ENCODE measurements at places on chromosomes 5 and 9.
A peak's percentile ranks its signal among the peaks of the same experiment; 100 is the strongest.

DNA sequence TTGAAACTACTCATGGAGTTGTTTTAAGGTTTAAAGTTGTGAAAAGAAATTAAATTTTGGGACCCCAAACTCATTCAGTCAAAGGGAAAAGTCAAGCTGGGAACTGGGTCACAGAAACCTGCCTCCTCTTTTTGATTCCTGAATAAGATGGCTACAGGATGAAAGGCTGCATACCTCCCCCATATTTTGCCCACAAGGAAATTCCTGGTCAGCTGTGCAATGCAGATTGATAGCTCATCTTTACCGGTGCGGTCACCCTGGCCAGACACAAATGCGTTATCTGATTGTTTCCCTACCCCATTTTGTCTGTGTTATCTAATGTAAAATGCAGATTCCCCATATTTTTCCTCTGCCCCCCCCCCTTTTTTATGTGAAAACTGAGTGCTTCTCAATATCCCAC lies 1.3 kb downstream of the HAVCR2 start:
- no peak for DNase-seq

DNA sequence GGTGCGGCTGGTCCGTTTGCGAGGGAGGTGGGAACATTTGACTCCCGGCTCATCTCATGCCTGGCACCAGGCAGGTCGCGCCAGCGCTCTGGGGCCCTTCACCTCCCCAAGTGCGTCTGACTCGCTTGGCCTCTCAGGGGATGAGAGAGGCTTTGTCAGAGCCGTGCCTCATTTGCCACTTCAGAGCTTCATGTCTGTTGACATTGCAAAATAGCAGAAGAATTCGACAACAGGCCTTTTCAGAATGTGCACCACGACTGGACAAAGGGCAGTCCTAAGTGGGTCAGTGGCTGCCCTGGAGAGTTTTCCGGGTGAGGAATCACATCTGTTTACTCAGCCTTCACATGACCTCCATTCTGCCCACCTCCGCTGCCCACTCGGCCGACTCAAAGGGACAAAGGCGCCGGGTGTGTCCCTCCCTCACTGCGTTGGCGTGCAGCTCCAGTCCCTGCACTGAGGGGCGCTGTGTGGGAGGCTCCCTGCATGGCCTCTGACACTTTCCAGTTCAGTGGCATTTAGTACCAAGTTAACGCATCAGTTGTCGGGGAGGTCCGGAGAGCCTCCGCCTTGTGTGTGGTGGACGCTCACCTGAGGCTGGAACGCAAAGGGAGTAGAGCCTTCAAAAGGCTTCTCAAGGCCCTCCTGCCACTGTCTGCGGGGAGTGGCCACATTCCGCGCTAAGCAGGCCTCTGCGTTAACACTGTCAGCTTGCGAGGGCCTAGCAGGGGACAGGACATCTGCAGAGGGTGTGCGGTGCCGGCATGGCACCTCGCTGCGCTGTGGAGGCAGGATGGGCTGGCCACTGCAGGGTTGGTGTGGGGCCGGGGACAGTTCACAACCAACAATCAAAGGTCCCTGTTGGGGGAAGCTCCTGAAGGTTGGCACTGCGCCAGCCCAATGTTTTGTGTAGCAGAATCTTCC lies 171.5 kb downstream of the NXNL2 start:
- DNase-seq, result peak; percentile 66

- DNase-seq, result no peak
Measured at GRCh38 chr5:86525622-86526021, 92.1 kb upstream of the COX7C start.

DNA sequence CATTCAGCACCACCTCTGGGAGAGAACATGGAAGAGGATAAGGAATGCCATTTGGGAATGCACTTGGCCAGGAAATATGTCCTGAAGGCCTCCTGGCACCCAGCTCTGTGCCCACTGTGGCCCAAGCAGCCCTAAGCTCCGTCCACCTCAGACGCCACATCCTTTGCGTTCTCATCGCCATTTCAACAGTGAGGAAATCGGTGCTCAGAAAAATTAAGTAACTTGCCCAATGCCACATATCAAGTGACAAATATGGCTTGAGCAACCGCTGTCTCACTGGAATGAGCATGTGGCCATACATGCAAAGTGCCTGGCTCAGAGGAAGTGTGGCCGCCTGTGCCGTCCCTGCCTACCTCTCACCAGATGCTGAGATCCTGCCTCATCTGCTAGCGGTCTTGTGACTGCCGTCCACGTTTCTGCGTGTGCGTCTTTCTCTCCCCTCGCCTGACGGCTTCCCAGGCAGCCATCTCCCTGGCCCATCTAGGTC lies 984 bp upstream of the DOK3 start:
- DNase-seq, result no peak

GRCh38 chr5:51881901-51882300 lies 498.7 kb downstream of the ISL1 start:
- DNase-seq, result no peak

- DNase-seq, result no peak
Measured at GRCh38 chr9:89793124-89793495, 188.3 kb downstream of the GADD45G start.

DNA sequence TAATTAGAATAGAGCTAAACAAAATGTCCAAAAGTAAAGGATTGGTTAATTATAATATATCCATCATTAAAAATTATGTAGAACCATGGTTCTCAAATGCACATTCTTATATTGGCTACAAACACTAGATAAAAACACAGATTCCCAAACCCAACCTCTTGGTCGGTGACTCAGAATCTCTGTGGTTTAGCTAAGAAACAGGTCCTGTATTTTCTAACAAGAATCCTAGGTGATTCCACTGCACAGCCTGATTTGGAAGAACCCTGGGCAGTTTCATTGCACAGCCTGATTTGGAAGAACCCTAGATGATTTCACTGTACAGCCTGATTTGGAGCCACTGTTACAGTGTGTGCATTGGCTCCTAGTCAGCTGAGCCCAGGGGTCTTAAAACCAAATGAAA lies 67.9 kb downstream of the KIAA1958 start:
- DNase-seq, result no peak

GRCh38 chr9:121670431-121670830 lies 19.0 kb downstream of the DAB2IP start:
- DNase-seq, result no peak

GRCh38 chr9:76374783-76375559 lies 19.3 kb downstream of the RFK start:
- DNase-seq, result no peak

- no peak for DNase-seq
Measured at GRCh38 chr5:117461966-117462365, 887.3 kb upstream of the SEMA6A start.

DNA sequence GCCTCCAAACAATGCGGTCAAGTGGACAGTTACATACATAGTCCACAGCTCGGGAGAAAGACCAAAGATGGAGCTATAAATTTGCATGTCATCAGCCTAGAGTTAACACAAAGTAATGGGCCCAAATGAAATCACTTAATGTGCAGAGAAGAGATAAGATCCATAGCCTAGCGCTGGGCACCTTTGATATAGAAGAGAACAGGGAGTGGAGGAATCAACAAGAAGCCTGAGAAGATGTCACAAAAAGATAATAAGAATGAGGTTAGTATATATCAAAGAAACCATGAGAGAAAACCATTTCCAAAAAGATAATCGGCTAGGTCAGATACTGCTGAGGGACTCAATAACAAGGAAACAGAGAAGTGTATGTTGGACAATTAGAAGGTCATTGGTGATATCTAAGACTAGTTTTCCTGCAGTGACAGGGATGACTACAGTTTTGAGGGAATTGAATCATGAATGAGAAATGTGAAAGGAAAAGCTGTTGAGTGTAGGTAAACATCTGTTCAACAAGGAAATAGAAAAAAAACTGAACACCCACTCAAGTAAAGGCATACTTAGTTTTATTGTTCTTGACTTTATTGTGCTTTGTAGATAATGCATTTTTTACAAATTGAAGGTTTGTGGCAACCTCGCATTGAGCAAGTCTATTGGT lies 68.7 kb upstream of the CDH6 start:
- no peak for DNase-seq

DNA sequence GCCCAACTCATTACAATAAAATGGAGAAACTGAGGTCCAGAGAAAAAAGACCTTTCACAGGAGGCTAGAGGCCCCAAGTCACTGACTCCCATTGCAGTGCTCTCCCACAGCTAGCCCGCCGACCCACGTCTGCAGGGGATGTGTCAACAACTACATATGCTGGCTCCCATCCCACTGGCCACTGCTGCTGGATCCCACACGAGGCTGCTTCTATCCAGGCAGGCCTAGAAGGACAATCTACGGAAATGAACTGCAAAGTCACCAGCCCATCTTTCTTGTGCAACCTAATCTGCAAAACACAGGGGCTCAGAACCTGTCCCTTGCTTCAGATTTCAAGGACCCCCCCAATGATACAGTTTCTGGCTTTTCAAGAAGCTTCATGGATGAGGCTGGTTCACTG lies 24.0 kb downstream of the RAPGEF1 start:
- DNase-seq, result no peak

GRCh38 chr9:86660146-86660943 lies 287.0 kb downstream of the GAS1 start:
- no peak for DNase-seq

DNA sequence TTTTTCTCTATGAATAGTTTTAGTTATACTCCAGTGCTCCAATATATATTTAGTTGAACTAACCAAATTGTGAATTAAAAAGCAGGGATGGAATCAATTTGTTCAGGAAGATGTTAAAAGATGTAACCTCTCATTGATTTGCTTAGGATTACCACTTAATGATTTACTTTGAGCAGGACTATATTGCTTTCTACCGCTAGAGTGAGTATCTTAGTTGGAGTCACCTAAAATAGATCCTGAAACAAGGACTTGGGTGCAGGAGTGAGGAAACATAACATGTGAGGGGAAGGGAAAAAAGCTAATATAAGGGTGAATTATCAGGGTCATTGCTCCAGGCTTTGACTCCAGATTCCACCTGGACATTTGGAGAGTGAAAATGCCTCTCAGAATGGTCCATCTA lies 2277.4 kb upstream of the C9orf72 start:
- DNase-seq, result no peak

DNA sequence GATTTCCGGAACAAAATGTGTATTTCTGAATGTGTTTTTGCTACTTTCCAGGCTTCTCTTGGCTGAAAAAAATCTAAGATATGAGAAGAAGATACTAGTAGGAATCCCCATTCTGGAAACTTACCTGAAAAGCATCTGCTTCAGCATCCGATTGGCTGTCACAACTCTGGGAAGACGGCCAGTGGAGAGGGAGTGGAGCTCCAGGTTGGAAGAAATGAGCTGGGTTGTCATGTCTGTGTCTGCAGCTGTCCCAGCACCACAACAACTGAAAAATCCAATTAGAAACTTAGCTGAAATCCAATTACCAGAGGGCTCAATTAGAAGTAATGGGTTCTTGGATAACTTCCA lies 3.0 kb downstream of the PSMB7 start:
- DNase-seq, result no peak

Data from neural crest cell (in vitro differentiated cells).